ENCODE measurements at places on chromosomes 1 and 21.

DNA sequence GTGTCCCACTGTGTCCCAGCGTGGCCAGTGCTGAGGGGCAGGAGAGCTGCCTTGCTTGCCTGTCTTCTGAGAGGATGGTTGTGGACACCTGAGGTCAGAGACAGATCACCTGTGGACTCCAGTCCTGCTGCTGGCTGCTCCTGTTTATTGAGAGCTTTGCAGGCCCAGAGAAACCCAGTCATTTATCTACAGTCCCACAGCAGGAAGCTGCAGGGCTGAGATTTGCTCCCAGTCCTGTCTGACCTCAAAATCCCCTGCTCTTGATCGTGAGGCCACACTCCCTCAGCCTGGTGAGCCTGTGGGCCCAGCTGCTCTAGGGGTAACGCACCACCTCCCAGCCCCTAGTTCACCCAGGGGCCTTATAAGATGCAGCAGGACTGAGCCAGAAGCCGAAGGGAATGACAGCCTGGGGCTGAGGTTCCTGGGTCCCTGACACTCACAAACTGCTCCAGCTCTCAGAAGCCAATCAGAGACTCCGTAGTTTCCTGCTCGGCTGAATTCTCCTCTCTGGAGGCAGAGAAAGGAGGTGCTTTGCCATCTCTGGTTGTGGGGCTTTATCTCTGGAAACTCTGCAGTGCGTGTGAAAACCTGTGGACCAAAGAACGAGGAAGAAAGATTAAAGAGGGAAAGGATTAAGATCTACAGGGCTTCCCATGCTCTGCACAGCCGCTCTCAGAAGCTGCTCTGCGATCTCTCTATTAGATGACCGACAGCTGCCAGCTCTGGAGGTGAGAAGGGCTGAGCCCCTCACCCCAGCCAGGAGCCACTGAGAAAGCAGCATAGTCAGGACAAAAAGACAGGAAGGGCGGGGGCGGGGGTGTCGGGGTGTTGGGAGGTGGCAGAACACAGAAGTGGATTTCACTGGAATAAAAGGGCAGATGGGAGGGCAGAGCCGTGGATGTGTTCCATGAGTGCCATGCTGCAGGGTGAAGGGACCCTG is 39.1 kb downstream of the UBIAD1 start:
- DNase-seq: no peak

DNA sequence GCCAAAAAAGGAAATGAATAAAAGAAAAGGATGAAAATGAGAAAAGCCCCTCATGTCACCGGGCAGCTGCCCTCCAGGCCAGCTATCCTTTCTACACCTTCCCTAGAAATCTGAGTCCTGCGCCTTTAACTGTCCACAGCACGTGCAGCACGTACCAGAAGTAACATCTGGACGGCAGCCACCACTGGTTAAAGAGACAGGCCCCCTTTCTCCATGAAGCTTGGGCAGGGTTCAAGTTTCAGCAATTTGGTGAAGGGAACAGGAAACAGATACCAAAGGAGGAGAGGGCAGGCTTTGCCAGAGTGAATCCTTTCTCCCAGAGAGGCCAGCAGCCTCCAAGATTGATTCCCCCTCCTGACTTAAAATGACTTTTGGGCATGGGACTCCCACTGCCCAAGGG is 3.6 kb upstream of the KIAA2013 start:
- DNase-seq: no peak

DNA sequence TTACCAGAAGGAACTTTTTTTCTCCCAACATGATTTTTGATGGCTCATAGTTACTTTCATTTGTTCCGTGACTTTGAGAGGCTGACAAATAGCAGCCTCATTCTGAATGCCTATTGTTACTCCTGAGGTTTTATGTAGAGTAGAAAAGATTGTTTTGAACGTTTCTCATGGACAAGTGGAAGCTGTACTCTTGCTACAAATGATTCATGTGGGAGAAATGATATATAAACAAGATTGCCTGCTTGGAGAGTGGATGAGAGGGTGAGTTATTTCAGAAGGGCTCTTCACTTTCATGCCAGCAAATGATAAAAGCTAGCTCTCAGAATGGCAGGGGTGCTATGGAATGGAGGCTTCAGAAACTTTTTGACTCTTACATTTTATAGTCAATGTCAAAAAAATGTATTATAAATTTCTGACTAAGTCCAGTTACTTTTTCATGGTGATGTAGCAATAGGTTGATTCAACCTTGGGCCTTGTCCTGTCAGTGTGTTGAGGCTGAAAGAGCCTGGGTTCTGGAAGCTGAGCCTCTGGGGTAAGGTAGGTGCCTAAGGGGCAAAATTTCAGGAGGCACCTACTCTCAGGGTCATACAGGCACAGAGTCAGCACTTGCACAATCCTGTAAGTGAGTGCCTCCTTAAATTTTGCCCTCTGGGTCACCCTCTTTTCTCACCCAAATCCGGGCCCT is 19.4 kb downstream of the JUN start:
- no peak for DNase-seq

GRCh38 chr1:157994704-157995582 is 1.5 kb downstream of the KIRREL1 start:
- DNase-seq: no peak

GRCh38 chr1:150895618-150896017 is 8.7 kb downstream of the CTXND2 start:
- DNase-seq: no peak

- no peak for DNase-seq
Measured at GRCh38 chr1:22552021-22552420, 11.3 kb upstream of the EPHA8 start.

DNA sequence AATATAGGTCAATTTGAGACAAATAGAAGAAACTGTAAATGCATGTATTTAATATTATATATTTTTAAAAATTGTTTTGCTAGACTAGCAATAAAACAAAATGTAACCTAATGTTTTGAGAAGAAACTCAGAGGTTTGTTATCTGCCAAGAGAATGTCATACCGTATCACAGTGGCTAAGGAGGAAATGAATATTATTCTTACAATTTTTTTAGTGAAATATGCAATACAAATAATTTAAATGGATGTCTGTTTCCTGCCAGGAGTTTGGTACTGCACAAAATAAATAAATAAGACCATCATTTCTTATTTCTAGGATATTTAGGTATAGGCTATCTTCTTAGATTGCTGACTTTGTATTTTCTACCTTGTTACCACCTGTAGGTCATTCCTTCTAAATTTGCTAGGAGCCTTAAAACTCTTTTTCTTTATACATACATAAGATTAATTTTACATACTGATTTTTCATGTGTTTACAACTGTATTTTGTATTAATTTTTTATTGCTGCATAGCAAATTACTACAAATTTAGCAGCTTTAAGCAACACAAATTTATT is 113.6 kb downstream of the NEK7 start:
- DNase-seq: no peak

GRCh38 chr1:114986286-114986685 is 43.3 kb upstream of the TSHB start:
- DNase-seq: no peak

GRCh38 chr1:93687542-93687941 is 5.9 kb upstream of the BCAR3 start:
- DNase-seq: no peak

DNA sequence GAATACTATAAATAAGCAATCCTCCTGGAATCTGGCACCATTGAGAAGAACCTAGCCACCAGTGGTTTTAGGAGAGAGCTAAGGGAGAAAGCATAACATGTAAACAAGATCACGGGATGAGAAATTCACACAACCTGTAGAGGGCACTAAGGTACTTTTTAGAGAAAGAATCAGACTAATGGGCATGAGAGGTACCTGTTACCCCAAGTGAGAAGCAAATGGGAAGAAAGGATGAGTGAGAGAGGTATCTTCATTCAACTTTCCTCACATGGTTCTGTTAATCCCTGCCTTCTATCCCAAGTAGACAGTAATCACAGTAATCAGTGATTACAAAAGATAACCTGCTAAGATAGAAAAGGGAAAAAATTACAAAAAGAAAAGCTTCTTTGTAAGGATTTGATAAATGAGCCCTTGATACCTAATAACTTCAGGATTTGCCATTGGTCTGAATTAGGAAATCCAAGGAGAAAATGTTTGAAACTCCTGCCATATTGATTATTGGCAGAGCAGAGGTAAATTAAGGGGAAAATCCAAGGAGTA is 251.1 kb upstream of the ADGRL2 start:
- no peak for DNase-seq

DNA sequence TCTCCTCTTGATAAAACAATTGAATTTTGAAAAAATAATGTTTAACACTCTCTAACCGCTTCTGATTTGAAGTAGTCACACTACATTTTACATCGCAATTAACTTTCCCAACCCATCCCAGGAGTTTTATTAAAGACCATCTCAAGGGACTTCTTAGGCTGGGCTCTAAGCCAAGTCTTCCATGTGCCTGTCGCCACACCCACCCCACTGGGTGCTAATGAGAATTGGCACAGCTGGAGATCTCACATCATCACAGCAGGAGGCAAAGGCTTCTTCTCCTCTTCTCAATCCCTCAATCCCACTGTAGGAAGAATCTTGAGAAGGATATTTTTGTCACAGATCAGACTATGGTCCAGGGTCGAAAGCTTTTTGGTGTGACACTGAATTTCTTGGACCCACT is 328.9 kb downstream of the NUF2 start:
- DNase-seq: no peak

Measured in CD4-positive, alpha-beta T cell treated with Interleukin-15 for 4 hours (primary cell).